MV-4-11 (cell line): ENCODE measurements at places on chromosomes 3 and 15.

- no peak for DNase-seq
These were observed 367.2 kb downstream of the SOX2 start for GRCh38 chr3:182078929-182079328.

GRCh38 chr3:52237657-52238172 lies 1.2 kb downstream of the TWF2 start:
- peak; percentile 65 for DNase-seq

DNA sequence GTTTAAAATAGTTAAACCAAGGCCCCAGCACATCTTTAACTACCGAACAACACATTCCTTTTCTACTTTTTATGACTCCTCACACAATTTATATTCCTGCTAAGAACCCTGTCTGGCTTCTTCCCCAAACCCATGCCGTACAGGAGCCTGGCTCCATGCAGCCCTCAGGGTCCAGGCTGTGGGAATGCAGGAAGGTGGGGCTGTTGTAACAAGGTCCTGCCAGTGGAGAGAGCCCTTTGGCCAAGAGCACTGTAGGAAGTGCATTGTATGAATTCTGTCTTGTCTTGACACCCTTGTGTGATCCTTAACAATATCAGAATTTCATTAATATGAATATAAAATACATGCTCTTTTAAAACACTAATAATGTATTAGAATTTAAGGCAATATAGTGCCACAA lies 563.8 kb downstream of the TBL1XR1 start:
- DNase-seq = no peak

GRCh38 chr15:90686435-90687218 lies 30.5 kb upstream of the BLM start:
- peak; percentile 87 for DNase-seq

- DNase-seq = no peak
These were observed 185.8 kb upstream of the DCBLD2 start for GRCh38 chr3:99087277-99087676.
